ENCODE measurements at places on chromosomes 6 and 20. TPM values are rescaled to one million over a fixed set of nuclear protein-coding genes. Genes with fewer than 3 reads are reported as not detected.

DNA sequence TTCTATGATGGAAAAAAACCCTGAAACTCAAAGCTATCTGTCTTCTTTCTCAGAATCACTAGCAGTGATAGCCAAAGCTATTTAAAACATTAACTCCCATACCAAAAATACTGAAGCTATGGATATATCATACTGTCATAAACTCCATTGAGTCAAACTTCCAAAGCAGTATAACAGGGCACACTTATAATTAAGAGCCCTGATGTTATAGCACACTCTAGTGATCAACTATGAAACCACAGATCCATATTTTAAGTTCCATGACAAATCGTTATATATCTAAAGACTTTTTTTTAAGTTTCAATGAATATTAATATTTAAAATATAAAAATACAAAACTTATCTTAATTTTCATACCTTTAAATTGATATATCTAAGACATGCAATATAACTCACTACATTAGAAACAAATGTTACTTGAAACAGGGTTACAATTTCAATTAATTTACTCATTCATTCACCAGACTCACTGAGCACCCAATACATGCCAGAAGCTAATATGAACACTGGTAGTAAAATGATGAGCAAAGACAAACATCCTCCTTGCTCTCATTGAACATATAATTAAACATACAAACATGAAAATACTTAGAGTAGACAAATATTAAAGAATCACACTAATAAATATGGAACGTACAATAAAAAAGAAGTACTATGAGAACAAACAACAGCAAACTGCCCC lies 69.3 kb downstream of the IBTK start:
- peak; percentile 28 for ATAC-seq

DNA sequence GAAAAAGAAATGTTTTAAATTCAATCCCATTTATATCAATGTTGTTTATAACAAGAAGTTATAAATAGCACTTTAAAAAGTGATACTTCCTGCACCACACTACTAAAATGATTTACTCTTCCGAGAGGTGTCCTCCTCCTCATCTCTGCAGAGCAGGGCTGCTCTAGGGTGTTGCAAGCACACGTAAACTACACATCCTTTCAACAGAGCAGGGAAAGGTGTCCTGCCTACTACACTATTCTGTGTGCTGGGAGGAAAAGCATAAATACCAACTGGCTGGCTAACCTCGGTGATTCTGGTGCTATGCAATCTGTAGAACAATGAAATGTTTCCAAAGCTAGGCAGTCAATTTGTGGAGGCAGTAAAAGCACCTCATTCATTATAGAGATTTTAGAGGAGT lies 89.5 kb upstream of the MAP7 start:
- no peak for ATAC-seq

Gene KCNK16
- not detected for total RNA-seq

DNA sequence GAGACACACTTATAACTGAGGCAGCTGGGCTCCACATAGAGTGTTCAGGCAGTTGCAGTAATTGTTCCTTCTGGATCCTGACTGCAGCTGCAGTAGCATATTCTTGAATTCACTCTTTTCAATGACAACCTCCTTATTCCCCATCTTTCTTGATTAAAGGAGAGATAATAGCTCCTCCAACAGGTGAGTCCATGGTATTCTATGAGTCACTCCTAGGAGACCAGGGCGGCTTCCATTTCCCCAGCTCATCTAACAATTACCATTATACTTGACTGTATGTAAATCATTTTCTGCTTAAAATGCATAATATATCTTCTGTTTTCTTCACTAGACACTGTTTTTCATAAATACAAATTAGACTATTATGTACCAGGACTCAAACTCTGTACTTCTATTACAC lies 62.4 kb downstream of the TENT5A start:
- no peak for ATAC-seq

Gene LRP11
- total RNA-seq = 25.5 TPM

Gene RIPPLY2
- 18.2 TPM for total RNA-seq

DNA sequence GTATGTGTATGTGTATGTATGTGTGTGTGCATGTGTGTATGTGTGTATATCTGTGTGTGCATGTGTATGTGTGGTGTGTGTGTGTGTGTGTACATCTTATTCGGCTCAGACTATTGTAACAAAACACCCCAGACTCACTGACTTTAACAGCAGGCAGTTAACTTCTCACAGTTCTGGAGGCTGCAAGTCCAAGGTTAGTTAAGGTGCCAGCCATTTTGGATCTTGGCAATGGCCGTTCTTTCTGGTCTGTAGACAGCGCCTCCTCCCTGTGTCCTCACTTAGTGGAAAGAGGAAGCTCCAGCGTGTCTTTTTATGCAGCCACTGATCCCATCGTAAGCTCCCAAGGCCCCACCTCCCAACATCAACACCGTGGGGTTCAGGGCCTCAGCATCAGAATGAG lies 128.3 kb upstream of the THBS2 start:
- no peak for ATAC-seq

- ATAC-seq = no peak
Measured at GRCh38 chr20:22159276-22159675, 425.1 kb downstream of the FOXA2 start.

- no peak for ATAC-seq
Measured at GRCh38 chr6:96809119-96809518, 28.2 kb downstream of the GPR63 start.

DNA sequence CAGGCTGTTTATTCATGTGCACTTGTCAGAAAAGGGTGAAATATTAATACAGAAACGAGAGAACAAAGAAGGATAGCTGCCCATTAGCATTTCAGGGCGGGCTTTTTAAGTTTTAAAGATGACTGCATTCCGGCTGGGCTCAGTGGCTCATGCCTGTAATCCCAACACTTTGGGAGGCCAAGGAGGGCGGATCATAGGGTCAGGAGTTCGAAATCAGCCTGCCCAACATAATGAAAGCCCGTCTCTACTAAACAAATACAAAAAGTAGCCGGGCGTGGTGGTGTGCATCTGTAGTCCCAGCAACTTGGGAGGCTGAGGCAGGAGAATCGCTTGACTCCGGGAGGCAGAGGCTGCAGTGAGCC lies 130.5 kb downstream of the HFE start:
- no peak for ATAC-seq

- ATAC-seq = no peak
Measured at GRCh38 chr6:112183271-112183671, 71.1 kb downstream of the LAMA4 start.

DNA sequence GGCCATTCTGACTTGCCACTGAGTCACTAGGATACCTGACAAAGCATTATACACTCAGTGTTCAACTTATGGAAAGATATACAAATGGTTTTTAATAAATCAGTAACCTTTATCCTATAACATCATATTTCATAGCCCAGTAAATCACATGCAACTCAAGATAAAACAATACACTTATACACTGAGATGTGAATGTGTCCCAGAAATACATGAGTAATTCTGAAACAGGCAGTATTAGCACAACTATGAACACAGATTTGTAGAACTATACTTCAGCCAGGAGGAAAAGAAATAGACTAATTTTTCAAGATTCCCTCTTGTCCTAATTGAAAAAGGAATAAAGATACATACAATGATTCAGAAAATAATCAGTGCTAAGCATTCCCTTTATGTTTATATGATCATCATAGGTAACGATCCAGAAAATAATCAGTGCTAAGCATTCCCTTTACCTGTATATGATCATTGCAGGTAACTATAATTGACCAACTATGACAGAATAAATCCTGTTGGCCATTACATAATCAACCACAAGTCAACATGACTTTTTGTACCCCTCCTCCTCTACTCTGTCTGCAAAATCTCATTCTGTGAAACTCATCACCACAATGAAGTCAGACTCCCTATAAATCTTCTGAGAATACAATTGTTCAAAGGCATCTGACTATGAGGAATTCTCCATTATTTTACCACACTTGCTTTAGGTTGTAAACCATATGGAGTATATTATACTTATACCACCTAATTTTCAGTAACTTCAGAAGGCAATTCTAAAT lies 30.3 kb downstream of the HACE1 start:
- no peak for ATAC-seq

- ATAC-seq = peak; percentile 40
Measured at GRCh38 chr6:80316686-80317231, 210.3 kb downstream of the BCKDHB start.

GRCh38 chr6:56775498-56776166 lies 132.9 kb upstream of the DST start:
- no peak for ATAC-seq

DNA sequence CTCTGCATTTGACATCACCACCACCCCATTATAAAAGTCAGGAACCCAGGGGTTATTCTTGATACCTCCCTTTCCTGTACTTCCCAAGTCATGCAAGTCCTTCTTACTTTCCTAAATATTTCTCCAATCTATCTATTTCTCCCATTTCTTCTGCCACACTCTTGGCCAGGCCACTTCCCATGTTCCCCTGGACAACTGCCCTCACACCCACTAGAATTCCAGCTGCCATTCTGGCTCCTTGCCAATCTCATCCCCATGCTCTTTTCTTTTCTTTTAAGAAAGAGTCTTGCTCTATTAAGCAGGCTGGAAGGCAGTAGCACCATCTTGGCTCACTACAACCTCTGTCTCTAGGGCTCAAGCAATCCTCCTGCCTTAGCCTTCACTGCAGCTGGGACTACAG lies 15.2 kb downstream of the DEFB132 start:
- no peak for ATAC-seq

DNA sequence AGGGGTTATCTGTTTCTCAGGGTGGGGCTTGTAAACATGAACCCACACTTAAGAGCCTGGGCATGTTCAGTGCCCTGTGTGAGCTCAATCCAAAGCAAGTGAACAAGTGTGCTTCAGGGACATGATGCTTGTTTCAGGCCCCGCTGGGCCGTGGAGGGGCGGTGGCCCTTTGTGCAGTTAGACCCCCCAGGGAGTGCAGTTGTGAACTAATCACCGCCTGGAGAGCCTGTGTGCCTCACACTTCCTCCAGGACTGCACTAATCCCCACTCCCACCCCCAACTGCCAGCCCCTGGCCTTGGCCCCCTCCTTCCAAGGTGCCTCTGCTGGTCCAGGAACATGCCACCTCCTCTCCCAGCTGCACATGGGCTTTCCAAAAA lies 58.1 kb downstream of the RREB1 start:
- no peak for ATAC-seq

GRCh38 chr20:36481380-36482043 lies 59.8 kb upstream of the MYL9 start:
- ATAC-seq = peak; percentile 39

Gene WFDC12
- not detected for total RNA-seq

- ATAC-seq = no peak
Measured at GRCh38 chr6:42530751-42531150, 33.1 kb upstream of the UBR2 start.

Gene SNAI1
- total RNA-seq = 5.6 TPM

DNA sequence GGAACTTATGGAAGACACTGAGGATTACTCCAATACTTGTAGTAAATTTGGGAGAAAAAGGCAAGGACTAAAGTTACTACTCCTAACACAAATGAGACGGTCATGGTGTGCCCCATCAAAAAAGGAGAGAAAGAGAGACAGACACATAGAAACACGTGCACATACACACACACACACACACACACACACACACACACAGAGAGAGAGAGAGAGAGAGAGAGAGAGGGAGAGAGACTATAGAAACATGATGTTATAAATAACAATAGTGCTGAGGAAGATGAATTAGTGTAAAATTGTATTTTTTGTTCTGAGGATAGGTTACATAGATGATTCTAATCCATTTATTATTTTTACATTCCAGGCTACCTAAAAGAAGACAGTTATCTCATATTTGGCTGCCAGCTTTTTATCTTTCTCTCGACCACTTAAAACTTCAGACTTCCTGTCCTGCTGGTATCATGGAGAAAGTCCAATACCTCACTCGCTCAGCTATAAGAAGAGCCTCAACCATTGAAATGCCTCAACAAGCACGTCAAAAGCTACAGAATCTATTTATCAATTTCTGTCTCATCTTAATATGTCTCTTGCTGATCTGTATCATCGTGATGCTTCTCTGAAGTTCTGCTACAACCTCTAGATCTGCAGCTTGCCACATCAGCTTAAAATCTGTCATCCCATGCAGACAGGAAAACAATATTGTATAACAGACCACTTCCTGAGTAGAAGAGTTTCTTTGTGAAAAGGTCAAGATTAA lies 10.5 kb downstream of the PLN start:
- ATAC-seq = no peak

Gene ZSCAN23
- total RNA-seq = 11.5 TPM

- ATAC-seq = no peak
Measured at GRCh38 chr6:42199106-42199981, 4.6 kb upstream of the GUCA1B start.

GRCh38 chr6:161233986-161234661 lies 39.7 kb downstream of the AGPAT4 start:
- ATAC-seq = peak; percentile 27

GRCh38 chr6:37306624-37307222 lies 47.1 kb upstream of the RNF8 start:
- no peak for ATAC-seq

- ATAC-seq = peak; percentile 63
Measured at GRCh38 chr20:47097691-47098622, 203.3 kb downstream of the EYA2 start.

GRCh38 chr20:57658447-57658832 lies 38.2 kb upstream of the ZBP1 start:
- ATAC-seq = no peak

DNA sequence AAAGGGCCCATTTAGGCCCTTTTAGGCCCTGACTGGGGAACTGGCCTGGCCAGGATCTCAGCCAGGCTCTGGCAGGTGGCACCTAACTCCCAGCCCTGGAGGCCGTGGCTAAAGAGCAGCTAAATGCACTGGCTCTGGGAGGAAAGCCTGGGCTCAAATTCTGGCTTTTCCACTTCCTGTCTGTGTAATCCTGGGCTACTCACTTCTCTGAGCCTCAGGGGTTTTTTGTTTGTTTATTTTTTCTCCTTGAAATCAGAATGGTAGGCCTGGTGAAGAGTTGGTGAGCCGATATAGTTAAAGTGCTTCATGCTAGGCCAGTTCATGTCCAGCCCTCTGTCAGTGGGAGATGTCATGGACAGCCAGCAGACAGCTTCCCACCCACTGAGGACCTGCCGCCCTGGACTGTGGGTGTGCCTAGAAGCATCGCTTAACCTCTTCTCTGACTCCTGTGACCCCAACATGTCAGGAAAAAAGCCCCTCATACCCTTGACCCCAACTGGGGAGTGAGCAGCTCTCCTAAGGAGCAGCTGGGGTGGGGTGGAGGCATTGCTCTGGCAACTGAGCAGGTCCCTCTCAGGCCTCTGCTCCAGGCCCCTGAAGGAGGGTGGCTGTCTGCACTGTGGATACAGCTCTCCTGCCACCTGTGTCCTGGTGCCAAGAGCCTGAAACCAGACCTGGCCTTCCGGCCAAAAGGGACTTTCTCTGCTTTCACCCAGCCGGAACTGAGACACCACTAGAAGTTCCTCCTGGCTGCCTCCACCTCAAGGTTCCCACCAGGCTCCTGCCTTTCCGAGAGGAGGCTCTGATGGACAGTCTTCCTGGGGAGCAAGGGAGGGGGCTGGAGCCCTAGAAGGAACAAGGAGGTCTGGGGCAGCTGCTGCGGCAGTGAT lies 57.2 kb upstream of the MYL9 start:
- no peak for ATAC-seq

DNA sequence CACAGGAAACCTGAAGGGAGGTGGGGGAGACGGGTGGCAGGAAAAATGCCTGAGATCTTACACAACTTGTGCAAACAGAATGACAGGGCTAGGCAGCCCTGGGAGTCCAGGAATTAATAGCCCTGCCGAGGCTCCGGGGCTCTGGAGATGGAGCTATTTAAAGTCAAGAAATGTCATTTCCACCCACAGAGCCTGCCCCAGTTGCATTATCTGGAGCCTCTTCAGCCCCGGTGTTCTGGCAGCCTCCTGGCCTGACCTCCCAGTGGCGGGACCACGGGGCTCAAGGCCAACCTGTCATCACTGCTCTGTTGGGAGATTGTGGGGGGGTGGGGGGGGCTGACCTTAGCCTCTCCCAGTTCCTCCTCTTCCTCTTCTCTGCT lies 28.5 kb upstream of the SCUBE3 start:
- no peak for ATAC-seq

GRCh38 chr6:26514984-26515383 lies 14.9 kb downstream of the BTN1A1 start:
- no peak for ATAC-seq
